ENCODE measurements at places on chromosomes 11 and 22.

- no peak for DNase-seq
Observed at GRCh38 chr11:128759597-128759996, 65.7 kb downstream of the FLI1 start.

GRCh38 chr11:118313242-118313641 is 8.7 kb downstream of the CD3E start:
- DNase-seq = no peak

GRCh38 chr11:128465946-128466705 is 121.2 kb downstream of the ETS1 start:
- no peak for DNase-seq

- DNase-seq = no peak
Observed at GRCh38 chr22:45446216-45446615, 32.7 kb downstream of the RIBC2 start.

- no peak for DNase-seq
Observed at GRCh38 chr11:82315093-82315492, 418.6 kb downstream of the FAM181B start.

DNA sequence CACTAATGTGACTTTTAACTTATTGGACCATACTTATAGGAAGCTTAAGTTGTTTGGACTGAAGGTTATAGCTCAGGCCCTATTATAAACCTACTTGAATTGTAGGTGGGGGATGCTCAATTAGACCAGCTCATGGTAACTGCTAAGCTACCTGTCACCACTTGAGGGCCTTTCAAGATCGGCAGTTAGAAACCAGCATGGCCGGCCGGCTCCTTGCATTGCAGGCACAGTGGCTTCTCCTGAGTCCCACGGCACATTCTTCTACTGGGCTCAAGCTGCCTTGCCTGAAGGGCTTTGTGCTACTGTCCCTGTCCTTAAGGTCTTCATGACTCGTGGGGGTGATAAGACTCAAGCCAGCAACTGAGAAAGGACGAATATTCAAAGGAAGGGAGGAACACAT is 70.8 kb downstream of the TBC1D22A start:
- no peak for DNase-seq

DNA sequence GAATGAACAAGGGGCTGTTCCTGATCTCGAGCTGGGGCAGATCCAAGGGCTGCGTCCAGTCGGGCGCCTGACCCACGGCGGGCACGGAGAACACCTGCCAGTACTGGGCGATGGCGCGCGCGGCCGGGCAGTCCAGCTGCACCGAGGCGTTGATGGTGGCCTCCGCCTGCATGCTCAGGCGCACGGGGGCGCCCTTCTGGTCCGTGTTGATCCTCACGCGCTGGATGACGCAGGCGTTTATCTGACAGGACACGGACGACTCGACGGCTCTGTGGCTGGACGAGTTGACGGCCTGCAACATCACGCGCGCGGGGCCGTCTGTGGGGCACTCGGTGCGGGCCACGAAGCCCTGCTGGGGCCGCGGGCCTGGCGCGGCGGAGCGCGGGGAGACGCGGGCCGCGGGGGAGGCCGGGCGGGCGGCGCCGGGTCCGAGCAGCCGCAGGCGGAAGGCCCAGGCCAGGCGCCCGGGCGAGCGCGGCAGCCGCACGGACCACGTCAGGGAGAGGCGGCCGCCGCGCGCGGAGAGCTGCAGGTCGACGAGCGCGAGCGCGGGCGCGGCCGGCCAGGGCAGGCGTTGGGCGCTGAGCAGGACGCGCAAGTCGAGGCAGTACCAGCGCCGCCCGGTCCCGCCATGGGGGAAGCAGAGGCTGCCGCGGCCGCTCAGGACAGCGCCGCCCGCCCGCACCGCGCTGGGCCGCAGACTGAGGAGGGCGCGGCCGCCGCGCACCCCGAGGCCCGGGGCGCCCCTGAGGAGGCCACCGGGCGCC is 511 bp downstream of the PKDREJ start:
- DNase-seq = peak; percentile 17

DNA sequence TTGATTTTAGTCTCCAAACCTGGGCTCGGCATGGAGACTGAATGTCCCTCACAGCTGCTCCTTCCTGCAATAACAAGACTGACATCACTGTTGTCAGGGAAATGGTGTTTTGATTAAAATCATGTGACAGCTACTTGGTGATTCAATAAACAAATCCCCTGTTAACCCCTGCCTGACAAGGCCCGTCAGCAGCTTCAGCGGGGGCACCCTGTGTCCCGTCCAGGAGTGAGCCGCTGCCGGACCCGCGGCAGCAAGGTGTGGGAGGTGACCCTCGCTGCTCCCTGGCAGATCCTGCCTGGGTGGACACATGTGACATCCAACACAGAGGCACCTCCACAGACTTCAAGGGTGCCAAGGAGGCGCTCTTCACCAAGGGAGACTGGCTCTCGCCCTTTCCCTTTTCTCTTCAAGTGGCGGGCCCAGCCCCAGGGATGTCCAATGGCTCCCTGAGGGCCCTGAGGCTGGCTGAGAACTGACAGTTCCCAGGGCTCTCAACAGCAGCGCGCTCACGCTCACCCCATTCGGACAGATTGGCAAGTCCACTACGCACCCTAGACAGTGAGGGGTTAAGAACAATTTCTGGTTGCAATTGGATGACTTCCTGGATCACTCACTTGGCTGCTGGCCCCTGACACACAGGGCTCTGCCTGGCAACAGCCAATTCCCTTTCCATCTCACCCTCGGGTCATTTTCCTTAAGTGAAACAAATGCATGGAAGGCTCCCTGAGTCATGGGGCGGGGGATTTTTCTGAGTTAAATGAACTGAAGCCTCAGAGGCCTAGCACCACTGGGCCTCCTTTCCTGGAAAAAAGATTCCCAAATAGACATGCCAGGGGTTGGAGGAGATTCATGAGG is 30.7 kb downstream of the PPP2R1B start:
- no peak for DNase-seq

GRCh38 chr11:74749965-74750296 is 1.3 kb downstream of the RNF169 start:
- DNase-seq = no peak

GRCh38 chr11:72720047-72720446 is 32.2 kb downstream of the ARAP1 start:
- DNase-seq = no peak

GRCh38 chr11:103541186-103541795 is 432.1 kb downstream of the DYNC2H1 start:
- no peak for DNase-seq

- DNase-seq = no peak
Observed at GRCh38 chr11:131561501-131561900, 191.1 kb downstream of the NTM start.

DNA sequence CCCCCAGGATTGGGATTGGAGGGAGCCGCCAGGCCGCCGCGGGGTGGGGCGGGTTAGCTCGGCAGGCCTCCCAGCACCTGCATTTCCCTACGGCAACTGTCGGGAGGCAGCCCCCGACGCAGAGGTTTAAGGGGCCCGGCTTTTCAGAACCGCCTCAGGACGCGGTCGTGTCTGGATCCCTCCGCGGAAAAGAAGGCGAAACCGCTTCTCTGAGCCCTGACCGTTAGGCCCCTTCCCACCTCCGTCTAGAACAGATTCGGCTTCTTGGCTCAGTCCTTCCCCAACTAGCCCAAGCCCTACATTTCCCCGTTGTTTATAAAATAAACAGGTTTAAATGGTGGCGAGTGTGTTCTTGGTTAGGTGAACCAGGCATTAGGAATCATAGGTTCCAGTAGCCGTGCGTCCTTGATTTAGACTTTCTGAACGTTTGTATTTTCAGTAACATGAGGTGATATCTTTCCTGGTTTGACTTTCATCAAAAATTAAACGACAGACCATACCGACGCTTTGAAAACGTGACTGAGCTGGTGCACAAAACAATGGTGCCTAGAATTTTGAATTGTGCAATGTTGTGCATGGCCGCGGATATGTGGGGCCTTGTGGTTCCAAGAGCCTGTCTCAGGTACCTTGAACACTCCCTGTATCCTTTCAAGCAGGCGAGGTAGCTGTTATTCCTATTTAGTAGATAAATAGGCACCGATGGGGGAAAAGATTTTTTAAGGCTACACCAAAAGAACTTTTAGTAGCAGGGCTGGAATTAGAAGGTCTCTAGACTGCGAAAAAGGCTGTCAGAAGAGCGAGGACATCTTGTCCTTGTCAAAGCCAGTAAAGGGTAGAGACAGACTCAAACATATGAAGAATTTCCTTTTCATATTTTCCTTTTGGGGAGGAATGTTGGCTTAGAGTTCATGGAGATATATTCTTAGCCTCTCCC is 1.2 kb upstream of the HSPA8 start:
- DNase-seq = peak; percentile 39

- DNase-seq = no peak
Observed at GRCh38 chr22:17950651-17951214, 73.6 kb downstream of the MICAL3 start.

GRCh38 chr11:66851698-66852465 is 5.0 kb upstream of the LRFN4 start:
- peak; percentile 25 for DNase-seq

- no peak for DNase-seq
Observed at GRCh38 chr22:40183029-40183581, 5.4 kb downstream of the TNRC6B start.

DNA sequence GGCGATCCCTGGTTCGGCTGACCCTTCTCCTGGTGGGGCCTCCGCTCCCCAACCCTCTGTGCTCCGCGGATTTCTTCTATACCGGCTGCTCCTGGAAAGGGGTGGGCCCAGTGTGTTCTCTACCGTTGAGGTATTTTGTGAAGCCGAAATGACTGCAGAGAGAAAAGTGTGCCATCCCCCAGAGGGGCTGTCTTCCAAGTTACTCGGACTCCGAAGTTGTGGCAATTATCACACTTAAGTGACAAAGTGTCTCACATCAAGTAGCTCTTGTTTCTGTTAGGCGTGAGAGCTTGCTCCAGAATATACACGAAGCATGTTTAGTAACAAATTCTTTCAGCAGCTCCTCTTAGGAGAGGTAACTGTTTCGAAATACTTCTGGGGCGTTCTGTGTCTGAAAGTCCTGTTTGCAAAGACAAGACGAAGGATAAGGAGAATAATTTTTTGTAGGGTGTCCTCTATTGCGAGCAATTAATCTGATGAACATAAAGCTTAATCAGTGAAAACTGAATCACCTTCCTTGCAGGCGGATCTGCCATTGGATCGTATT is 434 bp downstream of the XPNPEP3 start:
- DNase-seq = no peak

- DNase-seq = no peak
Observed at GRCh38 chr11:31477528-31478222, 31.7 kb downstream of the IMMP1L start.

DNA sequence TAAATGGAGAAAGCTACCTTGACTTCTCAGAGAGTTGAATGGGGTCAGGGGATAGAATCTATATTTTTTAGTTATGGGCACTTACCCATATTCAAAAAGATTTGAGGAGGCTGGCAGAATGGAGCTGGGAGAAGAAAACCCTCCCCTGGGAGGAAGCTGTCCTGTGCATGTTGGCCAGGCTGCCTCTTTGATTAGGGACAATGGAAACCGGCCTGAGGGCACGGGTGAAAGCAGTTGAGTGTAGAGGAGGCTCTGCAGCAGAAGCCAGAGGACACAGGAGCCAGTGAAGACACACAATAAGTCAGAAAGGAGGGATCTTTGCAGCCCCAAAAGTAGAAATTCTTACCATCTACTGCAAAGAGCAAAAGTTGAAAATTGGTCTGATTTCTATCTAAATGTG is 66.6 kb upstream of the B3GAT1 start:
- no peak for DNase-seq
